ENCODE measurements at places on chromosomes 12 and 14.

GRCh38 chr14:72594099-72594901 lies 299.6 kb downstream of the DPF3 start:
- H3K4me3 ChIP-seq = no peak overlapping the region
- H3K27ac ChIP-seq = no peak overlapping the region
- no peaks in the 10 kb centered on the region for H3K4me1 ChIP-seq
- no peaks in the 10 kb centered on the region for H3K36me3 ChIP-seq
- no peaks in the 10 kb centered on the region for H3K27me3 ChIP-seq
- DNase-seq = no peak

DNA sequence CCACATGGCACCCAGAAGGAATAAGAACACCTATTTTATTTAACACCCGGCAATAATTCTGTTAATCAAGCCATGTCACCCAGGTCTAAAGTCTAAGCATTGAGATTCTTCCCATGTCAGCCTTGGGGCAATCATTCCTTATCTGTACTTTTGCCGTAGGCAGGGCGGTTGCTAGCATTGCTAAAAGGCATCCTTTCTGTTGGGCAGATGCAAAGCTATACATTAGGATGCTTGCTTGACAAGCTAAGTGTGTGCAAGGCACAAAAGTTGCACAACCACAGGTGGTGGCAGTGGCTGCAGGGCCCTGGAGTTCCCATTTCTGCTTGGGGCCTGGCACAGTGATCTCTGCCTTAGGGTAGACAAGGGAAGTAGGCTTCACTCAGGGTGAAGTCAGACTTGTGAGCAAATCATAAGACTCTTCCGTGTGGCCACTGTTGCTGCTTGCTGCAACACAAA lies 12.5 kb upstream of the GALNT6 start:
- DNase-seq = no peak
- no peak overlapping the region for H3K27ac ChIP-seq

DNA sequence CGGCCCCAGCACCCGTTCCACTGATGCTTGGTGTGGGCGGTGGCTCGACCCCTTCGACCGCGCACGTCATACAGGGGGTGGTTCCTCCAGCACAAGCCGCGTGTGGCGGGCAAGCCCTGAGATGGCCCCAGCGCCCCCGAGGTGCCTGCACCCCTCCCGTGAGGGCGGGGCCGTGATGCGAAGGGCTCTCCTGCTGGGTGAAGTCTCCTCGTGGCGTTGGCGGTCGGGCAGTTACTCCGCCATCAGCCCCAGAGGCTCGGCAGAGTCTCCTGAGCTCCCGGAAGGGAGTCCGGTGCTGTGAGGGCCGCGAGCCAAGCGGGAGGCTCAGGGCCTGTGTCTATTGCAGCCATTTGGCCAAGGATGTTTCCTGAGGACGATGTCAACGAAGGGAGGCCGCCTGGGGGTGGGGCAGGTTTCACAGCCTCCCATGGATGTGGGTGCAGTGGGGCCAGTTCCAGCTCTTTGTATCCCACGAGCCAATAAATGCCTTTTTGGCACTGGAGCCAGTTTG lies 78.1 kb upstream of the GALNT9 start:
- no peak overlapping the region for H3K4me3 ChIP-seq
- no peak for DNase-seq
- no peaks in the 10 kb centered on the region for H3K36me3 ChIP-seq
- no peaks in the 10 kb centered on the region for H3K4me1 ChIP-seq

DNA sequence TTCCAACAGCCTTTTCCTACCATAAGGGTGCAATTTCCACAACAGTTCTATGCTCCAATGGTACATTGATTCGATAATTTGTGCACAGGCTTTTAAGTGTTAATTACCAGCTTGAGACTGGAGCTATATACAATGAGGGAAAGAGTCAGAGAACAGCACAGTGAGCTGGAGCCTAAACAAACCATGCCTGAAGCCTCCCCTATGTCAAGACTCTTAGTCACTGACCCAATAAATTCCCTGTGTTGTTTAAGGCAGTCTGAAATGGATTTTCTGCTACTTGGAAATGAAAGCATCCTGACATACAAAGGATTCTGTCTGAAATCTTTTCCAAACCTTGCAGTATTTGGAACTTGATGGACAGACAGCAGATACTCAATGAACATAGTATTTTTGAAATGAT lies 149.0 kb downstream of the EFCAB11 start:
- no peaks in the 10 kb centered on the region for H3K36me3 ChIP-seq
- DNase-seq = no peak
- no peaks in the 10 kb centered on the region for H3K4me1 ChIP-seq

- no peak for DNase-seq
- peaks cover 4% of the 10 kb centered on the region for H3K4me1 ChIP-seq
- no peaks in the 10 kb centered on the region for H3K36me3 ChIP-seq
- H3K4me3 ChIP-seq = no peak overlapping the region
- no peaks in the 10 kb centered on the region for H3K27me3 ChIP-seq
- peak overlapping the region; percentile 36 for H3K27ac ChIP-seq
Observed at GRCh38 chr12:79388011-79388410, 302.8 kb downstream of the PAWR start.

GRCh38 chr12:76450690-76451089 lies 102.5 kb upstream of the BBS10 start:
- H3K36me3 ChIP-seq = no peaks in the 10 kb centered on the region
- no peak overlapping the region for H3K27ac ChIP-seq
- H3K4me1 ChIP-seq = peaks cover 10% of the 10 kb centered on the region

- no peak overlapping the region for H3K4me3 ChIP-seq
- H3K27me3 ChIP-seq = no peaks in the 10 kb centered on the region
- DNase-seq = no peak
- H3K36me3 ChIP-seq = peaks cover 38% of the 10 kb centered on the region
Observed at GRCh38 chr14:67787673-67788072, 28.7 kb downstream of the ZFYVE26 start.

DNA sequence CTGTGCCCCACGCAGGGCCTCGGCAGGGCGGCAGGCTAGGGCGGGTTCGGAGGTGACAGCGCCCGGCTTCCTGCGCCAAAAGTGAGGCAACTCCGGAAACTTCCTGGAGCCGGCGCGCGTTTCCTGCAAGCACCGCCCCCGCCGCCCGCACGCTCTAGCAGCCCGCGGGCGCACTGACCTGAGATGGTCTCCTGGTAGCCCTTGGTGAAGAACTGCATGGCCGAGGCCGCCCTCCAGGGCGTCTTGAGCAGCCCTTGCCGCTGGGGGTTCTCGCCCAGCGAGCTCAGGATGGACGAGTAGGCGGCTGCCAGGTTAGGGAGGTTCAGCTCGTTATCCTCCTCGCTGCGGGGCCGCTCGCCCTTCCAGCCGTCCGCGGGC lies 494 bp downstream of the GCH1 start:
- H3K27ac ChIP-seq = no peak overlapping the region
- peak; percentile 77 for DNase-seq
- H3K27me3 ChIP-seq = peaks cover 1% of the 10 kb centered on the region
- H3K4me3 ChIP-seq = peak overlapping the region; percentile 93

GRCh38 chr12:8948701-8949341 lies 624 bp downstream of the M6PR start:
- H3K27ac ChIP-seq = peak overlapping the region; percentile 95
- peak overlapping the region; percentile 97 for H3K4me3 ChIP-seq
- peaks cover 8% of the 10 kb centered on the region for H3K27me3 ChIP-seq
- peak; percentile 19 for DNase-seq
- peaks cover 11% of the 10 kb centered on the region for H3K36me3 ChIP-seq
- H3K4me1 ChIP-seq = peaks cover 26% of the 10 kb centered on the region

GRCh38 chr14:50045039-50045711 lies 71.2 kb downstream of the VCPKMT start:
- H3K27me3 ChIP-seq = no peaks in the 10 kb centered on the region
- H3K4me3 ChIP-seq = no peak overlapping the region
- peak overlapping the region; percentile 44 for H3K27ac ChIP-seq
- H3K4me1 ChIP-seq = peaks cover 42% of the 10 kb centered on the region
- H3K36me3 ChIP-seq = peaks cover 7% of the 10 kb centered on the region
- no peak for DNase-seq

DNA sequence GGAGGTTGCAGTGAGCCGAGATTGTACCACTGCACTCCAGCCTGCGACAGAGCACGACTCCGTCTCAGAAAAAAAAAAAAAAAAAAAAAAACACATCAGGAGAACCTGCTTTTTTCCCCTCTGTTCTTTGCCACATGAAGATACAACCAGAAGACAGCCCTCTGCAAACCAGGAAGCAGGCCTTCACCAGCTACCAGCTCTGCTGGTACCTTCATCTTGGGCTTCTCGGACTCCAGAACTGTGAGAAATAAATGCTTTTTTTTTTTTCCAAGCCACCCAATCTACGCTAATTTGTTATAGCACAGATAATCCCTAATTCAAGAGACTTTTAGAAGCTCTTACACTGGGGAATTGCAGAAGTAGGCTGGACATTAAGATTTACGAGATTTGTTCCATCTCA lies 121.2 kb downstream of the GARIN6 start:
- no peak for DNase-seq
- H3K27ac ChIP-seq = no peak overlapping the region
- H3K4me1 ChIP-seq = no peaks in the 10 kb centered on the region
- H3K27me3 ChIP-seq = no peaks in the 10 kb centered on the region

DNA sequence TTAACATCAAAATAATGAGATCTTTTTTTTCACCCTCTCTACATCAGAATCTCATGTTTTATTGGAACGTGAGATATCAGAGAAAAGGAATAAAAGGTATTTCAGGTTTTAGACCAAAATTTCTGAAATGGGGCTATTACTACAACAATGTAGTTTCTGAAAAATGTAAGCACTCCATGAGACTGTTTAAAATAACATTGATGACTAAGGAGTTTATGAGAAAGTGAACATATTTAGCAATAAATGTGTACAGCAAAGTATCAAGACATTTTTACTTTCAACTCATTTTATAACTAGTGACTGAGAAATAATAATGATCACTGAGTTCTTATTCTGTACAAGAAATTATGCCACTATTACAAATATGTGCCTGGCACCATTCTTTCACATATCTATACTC lies 39.3 kb upstream of the ABCC9 start:
- no peak overlapping the region for H3K4me3 ChIP-seq
- H3K27me3 ChIP-seq = no peaks in the 10 kb centered on the region
- H3K4me1 ChIP-seq = peaks cover 8% of the 10 kb centered on the region
- no peak for DNase-seq
- no peak overlapping the region for H3K27ac ChIP-seq

DNA sequence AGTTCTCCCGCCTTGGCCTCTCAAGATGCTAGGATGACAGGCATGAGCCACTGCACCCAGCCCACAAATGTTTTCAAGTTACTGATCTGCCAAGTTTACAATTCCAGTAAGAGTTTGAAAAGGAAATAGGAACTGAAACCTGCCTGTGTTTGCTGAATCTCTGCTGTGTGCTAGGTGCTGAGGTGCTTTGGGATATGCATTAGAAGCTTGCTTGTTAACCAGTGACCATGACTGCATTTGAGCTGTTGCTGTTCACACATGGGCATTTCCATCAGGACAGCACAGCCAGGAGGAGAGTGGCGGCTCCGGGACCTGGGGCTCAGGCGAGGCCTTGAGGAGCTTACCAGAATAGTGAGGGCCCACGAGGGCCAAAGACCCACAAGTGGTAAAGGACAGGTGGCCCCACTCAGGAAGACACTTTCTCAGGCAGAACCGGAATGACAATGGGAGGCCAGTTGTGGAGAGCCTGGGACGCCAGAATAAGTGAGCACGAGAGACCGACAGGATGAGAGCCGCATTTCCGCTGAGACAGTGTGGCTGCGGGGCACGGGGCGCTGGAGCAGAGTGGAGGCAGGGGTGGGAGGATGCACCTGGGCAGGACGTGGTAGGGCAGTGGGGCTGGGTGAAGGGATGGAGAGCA lies 54.5 kb upstream of the MMP17 start:
- H3K4me1 ChIP-seq = peaks cover 32% of the 10 kb centered on the region
- no peak for DNase-seq

DNA sequence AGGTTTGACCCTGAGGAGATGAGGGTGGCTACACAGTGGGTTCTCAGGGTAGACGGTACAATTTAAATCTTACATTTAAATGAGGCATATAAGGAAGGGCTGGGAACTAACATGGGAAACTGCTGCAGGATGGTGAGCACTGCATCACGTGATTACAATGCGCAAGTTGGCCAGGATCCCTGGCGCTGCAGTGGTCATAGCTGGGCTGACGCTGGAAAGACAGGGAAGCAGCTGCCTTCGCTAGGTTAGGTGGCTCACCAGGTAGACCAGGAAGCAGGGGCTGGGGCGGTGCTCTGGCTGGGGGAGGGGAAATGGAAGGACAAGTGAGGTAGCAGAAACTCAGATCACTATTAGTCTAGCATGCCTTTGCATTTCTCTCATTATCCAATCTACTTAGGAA lies 149.9 kb downstream of the FOXN3 start:
- H3K36me3 ChIP-seq = peaks cover 10% of the 10 kb centered on the region
- H3K4me1 ChIP-seq = peaks cover 33% of the 10 kb centered on the region
- no peak overlapping the region for H3K4me3 ChIP-seq
- peaks cover 8% of the 10 kb centered on the region for H3K27me3 ChIP-seq

GRCh38 chr12:11769723-11770514 lies 120.4 kb downstream of the ETV6 start:
- H3K27me3 ChIP-seq = peaks cover 8% of the 10 kb centered on the region
- no peak for DNase-seq
- H3K4me1 ChIP-seq = peaks cover 61% of the 10 kb centered on the region
- H3K27ac ChIP-seq = peak overlapping the region; percentile 15
- H3K4me3 ChIP-seq = peak overlapping the region; percentile 58

GRCh38 chr14:70239802-70240201 lies 51.1 kb upstream of the SLC8A3 start:
- no peaks in the 10 kb centered on the region for H3K36me3 ChIP-seq
- no peak for DNase-seq
- no peaks in the 10 kb centered on the region for H3K4me1 ChIP-seq

DNA sequence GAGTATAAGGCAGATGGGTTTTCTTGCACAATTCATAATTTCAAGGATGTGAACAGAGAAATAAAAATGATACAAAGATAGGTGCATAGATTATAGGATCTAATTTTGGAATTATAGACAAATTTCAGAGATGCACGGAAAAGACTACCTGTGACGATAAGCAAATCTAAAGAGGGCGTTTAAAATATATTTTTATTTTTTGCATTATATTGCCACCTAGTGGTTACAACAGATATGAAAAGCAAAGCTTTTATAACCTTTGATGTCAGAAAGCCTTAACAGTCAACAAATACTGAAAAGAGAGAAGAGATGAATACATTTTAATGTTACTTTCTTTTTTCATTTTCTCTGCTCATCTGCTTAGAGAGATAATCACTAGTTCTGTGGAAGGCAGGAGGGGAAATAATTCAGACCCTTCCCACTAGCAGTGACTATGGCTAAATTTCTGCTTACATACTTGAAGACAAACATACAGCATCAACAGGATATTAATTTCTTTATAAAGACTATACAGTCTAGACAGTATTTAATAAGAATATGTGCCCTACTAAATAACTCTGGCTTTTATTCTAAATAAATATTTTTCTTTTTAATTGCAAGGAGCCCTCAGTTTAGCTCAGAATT lies 46.3 kb downstream of the NTS start:
- H3K4me3 ChIP-seq = no peak overlapping the region
- no peak for DNase-seq
- no peaks in the 10 kb centered on the region for H3K27me3 ChIP-seq
- no peak overlapping the region for H3K27ac ChIP-seq
